ENCODE measurements at places on chromosomes 11 and 22.

DNA sequence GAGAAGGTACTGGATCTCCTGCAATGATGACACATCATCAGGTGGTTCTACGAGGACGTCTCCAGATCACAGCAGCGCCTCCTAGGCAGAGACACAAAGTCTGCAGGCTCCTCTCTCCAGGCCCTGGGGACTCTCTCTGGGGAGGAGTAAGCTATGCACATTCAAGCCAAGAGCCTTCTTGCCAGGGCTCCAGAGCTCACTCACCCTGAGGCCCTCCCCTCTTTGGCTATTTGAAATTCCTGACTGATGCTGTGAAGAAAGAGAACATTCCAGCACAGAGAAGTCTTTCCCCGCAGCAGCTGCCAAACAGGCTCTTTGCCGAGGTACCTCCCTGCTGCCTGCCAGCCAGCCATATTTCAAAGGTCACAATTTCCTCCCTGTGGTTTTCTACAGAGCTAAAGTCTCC, 204.9 kb downstream of the CSNK2A3 start:
- peak; percentile 77 for DNase-seq

DNA sequence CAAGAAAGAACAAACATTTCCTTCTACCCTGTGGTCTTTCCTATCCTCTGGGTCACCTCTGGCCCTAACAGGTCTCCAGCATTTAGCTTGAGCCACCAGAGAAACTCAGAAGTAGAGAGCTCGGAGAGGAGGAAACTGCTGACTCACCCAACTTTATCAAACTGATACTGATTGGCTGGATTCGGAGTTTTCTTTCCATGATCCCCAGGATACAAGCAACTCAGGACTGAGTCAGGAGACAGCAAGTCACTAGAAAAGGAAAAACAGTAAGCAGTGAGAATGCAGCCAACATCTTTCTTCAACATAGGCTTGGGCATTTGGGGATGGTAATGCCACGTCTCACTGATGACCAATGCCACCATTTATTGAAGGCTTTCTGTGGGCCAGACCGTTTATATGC, 32.7 kb downstream of the THOC5 start:
- DNase-seq = no peak

- no peak for DNase-seq
These were observed 86.1 kb upstream of the HORMAD2 start for GRCh38 chr22:29994027-29994715.

DNA sequence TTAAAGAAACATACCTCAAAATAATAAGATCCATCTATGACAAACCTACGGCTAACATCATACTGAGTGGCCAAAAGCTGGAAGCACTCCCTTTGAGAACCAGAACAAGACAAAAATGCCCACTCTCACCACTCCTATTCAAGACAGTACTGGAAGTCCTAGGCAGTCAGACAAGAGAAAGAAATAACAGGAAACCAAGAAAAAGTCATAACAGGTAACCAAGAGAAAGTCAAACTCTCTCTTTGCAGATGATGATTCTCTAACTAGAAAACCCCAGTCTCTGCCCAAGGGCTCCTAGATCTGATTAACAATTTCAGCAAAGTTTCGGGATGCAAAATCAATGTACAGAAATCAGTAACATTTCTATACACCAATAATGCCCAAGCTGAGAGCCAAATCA, 35.6 kb downstream of the TMEM123 start:
- no peak for DNase-seq

- no peak for DNase-seq
These were observed 110.4 kb upstream of the AKIP1 start for GRCh38 chr11:8800520-8801110.

DNA sequence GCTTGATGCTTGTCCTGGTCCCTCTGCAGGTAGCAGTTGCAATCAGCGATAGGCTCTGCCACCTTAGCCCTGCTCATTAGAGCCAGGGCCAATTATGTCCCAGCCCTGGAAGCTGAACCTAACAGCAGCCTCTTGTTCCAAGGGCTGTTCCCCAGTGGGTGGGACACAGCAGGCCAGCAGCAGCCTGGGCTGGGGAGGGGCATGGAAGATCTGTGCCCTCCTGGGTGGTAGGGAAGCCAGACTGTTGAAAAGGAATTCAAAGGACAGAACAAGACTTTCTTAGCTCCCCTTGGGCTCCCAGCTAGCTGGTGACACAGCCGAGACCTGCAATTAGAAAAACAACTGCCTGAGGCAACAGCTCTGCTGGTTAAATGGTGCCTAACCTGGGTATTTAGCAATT, 17.4 kb downstream of the DRD2 start:
- no peak for DNase-seq

DNA sequence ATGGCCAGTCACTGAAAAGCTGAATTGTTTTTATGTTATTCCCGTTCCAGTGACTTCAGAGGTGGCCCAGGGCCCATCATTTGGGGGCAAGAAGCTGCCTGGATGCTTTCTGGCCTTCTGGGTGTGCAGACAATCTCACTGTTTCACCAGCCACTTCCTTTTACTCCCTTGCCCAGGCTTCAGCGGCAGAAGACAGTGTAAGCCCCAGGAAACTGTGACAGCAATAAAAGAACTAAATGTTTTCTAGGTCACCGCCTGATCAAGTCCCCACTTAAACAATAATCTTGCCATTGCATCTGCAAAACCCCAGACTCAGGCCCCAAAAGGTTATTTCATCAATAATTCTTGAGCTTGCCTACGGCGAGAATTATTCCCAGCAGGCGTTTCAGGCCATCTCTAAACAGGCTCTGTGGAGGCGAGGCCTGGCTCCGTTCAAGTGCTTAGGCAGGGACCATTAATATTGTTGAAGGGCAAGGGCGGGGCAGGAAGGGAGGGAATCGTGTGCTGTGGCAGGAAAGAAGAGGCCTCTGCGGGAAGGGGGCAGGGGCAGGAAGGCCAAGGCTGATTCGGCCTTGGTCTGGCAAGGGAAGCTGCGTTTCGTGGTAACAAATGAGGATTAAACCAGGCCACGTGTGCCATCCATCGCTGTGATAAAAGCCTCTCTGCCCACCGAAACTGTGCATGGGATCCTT, 252.3 kb downstream of the KIRREL3 start:
- DNase-seq = peak; percentile 63

- no peak for DNase-seq
These were observed 1984.7 kb upstream of the RAG2 start for GRCh38 chr11:38582756-38583155.

- peak; percentile 61 for DNase-seq
These were observed 167.9 kb upstream of the B3GAT1 start for GRCh38 chr11:134579724-134580609.

DNA sequence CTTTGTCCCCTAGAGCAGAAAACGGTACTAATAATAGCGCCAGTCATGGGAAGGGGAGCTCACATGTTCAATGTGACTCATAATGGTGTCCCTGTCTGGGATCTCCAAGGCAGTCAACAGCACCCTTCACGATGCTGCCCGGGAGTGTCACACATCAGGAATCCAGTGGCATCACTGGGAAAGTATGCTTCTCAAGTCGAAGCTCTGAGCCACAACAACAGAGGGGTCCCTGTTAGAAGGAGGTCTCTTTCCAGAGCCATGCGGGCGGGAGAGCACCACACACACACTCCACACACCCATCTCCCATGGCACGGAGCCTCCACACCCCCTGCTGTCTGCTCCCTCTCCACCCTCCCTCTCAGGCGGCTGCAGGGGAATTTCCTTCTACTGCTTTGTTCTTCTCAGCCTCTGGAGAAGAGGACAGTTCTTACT, 119.7 kb downstream of the ETS1 start:
- no peak for DNase-seq

GRCh38 chr11:45554230-45554967, 111.0 kb downstream of the CHST1 start:
- DNase-seq = no peak

DNA sequence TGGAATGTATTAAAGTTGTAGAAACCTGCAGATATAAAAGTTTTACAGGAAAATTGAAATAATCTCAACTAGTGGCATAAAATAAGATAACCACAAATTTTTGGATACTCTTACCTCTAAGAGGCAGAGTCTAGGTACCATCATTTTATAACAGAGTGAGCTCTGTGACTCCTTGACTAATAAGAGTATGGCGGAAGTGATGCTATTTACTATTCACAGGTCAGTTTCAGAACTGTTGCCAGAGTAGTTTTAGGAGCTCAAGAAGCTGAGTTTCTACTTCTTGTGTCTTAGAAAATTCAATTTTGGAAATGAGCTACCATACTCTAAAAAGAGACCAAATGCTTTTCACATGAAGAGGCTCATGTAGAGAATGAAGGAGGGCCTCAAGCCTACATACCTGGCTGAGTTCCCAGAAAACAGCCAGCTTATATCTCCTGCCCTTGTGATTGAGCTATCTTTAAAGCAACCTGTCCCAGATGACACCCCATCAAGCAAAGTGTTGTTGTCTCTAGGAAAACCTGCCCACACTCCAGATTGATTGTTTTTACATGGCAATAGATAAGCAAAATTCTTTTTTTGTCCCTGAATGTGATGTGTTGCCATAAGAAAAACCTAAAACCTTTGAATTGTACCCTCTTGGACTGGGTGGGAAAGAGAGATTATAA, 712.8 kb upstream of the CNTN5 start:
- no peak for DNase-seq

DNA sequence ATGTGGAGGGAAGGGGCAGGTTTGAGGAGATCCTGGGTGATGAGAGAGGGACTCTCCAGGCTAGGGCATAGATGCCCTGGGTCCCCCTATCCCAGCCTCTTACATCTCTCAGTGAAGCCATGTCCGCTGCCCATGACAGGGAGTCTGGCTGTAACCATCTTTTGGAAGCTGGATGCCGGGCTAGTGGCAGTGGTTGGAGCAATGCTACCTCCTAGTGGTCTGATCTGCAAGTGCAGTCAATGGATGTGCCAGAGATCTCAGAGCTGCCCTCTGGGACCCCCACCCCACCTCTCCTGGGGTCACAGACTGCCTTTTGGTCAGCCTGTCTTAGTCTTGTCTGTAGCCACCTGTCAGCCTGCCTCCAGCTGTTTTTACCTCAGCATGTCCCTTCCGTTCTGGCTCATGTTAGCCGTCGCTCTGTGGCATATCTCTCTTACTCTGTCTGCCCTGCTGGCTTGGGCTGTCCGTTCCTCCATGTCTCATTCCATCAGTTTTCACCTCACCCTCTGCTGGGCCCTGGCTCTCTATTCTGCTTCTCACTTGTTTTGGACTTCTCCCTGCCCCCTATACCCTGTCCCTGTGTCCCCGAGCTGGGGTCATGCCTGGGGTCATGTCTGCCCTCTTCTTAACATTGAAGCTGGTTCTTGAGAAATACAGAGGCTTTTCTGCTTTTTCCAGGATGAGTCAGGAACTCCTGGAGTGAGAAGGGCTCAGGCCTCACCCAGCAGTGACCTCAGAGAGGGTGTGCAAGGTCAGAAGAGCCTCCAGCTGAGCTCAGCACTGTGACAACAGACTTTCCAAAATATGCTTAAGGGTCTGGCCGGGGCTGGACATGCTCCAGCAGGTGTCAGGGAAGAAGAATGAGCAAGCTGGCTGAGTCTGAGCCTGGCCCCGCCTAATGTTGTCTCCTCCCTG, 52.0 kb upstream of the THY1 start:
- DNase-seq = no peak

DNA sequence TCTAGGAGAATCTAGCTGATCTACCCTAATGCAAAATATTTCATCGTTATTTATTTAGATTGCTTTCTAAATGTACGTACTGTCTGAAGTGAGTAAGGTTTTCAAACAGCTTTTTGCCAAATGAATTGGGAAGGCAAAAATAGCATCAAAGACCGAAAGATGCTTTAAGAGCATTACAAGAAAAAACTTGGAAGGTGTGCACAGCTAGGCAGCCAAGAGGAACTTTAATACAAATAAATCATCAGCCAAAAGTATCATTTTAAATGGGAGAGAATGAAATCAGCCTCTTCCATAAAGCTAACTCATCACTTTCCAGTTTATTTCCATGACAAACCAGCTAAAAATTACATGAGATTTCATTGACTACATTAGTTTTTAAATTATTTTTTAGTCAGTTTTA, 30.2 kb upstream of the CFAP300 start:
- DNase-seq = no peak

DNA sequence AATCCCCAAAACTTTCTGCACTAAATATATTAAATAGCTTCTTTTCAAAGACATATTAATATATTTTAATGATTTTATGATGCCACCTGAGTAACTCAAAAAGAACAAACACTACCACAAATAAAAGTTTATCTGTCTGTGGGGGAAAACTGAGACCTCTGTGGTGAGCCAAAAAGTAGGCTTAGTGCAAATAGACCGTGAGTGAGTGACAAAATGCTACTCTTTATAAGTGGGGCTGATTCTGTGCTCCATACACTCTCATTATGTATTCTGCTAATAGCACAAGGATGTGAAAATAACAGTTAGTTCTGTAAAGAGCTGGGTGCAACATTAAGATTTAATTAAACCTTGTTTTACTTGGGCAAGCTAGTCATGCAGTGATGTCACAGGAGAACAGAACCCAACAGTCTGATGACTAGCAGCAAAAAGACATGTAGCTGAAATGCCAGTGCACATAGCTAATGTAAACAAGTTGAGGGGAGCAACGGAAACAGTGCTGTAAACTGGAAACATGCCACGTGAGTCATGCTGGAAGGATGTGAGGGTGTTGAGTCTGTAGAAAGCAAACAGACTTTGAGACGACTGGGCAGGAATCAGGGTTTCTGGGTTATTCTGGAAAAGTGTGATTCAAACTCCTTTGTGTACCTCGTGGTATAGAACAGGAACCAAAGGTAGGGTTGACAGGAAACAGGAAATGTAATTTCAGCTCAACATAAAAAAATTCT, 1130.4 kb downstream of the LRRC4C start:
- no peak for DNase-seq

DNA sequence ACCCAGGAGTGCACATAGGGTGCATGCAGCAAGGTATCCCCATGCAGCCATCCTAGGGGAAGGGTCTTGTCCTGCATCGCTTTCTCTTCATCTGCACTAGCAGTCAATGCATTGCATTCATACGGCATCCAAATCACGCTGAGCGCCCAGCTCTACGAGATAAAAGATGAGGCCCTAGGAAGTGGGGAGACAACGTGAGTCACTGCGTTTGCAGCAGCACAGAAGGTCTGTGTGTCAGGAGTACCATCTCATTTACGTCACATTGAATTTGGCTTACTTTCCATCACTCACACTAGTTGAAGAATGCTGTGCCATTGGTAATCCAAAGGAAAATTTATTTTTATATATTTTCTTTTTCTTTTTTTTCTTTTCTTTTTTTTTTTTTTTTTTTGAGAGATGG, 2.5 kb upstream of the ST14 start:
- DNase-seq = no peak

DNA sequence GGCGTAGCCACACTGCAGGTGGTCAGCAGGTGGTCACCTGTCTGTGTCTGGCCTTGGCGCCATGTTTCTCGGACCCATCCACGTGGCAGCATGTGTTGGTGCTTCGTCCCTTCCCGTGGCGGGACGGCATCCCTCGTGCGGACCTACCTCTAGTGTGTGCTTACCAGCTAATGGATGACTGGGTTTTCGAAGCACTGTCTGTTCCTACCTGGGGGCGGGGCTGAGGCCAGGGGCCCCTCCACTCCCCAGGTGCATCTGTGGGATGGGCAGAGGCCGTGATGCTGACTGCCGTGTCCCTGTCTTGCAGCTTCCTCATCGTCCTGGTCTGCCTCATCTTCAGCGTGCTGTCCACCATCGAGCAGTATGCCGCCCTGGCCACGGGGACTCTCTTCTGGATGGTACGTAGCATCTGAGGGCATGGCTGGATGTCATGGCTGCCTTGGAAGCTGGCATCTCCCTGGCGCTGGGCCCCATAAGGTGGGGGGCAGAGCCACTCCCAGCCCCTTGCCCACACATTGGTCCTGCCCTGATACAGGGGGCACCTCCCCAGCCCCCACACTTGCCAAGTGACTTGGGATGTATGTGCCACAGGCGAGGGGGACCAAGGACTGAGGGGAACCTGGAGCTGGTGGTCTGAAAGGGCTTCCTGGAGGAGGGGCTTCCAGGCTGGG, 82.9 kb downstream of the KCNQ1 start:
- peak; percentile 56 for DNase-seq

GRCh38 chr22:37996079-37996478, 11.7 kb upstream of the SOX10 start:
- no peak for DNase-seq
